ENCODE measurements at places on chromosomes 11 and 22.

DNA sequence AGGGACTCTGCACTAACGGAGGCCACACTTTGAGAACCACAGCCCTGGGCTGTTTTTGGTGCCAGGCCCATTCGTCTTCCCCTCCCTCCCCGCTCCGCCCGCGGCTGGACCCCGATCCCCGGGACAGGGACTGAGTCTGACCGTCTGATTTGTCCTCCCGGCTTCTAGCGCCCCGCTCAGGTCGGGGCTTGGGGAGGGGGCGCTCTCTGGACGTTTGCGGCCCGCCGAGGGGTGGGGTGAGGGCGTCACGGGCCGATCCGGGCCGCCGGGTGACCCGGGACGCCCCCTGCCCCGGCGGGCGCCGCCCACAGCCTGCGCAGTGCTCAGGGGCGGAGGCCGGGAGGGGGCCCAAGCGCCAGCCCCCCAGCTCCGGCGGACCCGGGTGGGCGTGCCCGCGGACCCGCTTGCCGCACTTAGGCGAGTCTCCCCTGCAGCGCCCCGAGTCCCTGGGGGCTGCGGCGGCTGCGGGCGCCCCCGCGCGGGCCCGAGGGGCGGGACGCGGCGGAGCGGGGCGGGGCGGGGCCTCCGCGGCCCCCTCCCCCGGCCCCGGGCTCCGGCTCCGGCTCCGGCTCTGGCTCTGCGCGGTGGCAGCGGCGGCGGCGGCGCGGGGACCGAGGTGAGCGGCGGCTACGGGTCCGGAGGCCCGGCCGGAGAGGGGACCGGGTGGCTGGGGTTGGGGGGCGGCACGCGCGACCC lies 33.7 kb upstream of the PRR5 start:
- no peak for DNase-seq

DNA sequence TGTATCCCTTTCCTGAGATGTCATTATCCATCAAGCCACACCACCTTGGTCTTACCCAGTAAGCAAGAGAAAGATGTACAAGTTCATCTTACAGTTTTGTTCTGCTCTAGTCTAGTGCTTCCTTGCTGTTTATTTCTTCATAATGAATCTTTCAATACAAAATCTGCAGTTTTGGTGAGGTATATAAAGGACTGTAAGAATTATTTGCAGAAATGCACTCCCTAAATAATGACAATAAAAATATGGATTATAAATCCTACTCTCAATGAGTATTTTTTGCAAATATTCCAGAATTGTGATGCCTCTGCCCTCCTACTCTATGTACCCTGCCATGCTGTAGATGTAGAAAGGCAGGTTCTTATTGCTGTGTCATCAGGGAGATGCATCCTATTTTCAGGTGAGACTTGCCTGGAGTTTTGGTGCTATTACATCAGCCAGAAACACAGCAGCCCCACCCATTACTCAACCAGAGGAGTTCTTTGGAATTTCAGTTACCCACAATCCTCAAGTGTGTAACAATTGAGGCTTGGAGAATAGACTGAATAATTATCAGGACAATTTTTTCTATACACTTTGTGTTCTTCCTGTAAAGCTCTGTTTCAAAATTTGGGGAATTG lies at the start of gene OR10S1:
Gene OR10S1, minus strand, starts transcription at position 51 of the 617 bp plus-strand sequence. CDS start 117 bp downstream, outside the sequence.
- DNase-seq, result no peak

GRCh38 chr11:86274503-86274902 lies 27.5 kb upstream of the HIKESHI start:
- DNase-seq, result no peak

DNA sequence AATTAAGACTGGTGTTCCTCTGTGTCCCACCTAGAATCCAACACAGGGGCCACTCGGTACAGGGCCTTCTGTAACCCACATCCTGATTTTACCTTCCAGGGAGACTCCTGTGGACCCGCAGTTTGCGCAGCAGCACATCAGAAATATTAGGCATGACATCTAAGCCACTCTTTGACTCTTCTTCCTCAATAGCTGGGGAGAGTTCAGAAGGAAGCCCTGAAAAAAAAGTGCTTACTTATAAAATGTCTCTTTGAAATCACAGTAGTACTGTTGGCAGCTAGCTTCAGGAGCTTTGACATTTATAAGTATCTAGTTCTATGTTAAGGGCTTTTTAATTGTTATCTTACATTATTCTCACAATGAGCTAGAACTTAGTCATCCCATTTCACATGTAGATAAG lies 41.2 kb upstream of the LYVE1 start:
- no peak for DNase-seq

GRCh38 chr11:113397212-113397611 lies 9.6 kb downstream of the ANKK1 start:
- DNase-seq, result no peak

DNA sequence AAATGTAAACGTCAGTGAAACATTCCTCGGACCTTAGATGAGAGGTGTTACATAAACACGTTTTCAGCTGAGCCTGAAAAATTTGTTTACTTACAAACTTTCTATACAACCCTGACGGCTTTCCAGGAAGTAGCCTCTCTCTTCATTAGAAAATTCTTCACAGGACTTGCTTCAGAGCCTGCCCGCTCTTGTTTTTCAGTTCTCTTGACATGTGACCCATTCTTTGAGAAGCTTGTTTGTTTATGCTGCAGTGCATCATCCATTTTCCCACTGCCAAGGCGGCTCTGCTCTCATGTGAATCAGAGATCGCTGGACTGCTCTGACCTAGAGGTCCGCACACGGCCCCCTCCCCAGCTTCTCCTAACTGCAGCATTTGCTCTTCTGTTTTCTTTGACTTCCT lies 47.9 kb upstream of the ARHGAP42 start:
- no peak for DNase-seq

DNA sequence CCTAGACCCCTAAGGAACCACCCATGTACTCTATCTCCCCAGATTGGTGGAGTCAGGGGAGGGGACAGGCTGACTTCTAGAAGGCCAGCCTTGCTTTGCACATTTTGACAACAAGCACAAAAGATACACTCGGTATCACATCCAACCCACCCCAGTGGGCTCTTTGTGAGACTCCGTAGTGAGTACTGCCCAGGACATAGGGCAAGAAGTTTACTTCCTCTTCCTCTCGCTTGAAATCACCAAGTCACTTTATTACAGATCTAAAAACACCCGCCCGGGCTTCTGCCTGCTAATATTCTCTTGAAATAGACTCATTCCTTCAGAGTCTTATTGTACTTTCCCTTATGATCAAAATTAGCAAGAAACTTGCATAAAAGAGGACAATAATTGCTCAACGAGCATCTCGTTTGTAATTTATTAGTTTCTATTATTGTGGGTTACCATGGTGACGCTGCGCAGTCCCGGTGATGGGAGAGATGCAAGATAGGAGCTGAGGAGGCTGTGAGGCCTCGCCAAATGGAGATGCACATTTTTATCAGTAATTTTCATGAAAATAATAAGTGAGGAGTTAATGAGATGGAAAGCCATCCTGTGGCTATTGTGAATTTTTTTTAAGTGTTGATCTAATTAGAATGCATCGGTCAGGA lies 96.9 kb downstream of the FEZ1 start:
- DNase-seq, result no peak

DNA sequence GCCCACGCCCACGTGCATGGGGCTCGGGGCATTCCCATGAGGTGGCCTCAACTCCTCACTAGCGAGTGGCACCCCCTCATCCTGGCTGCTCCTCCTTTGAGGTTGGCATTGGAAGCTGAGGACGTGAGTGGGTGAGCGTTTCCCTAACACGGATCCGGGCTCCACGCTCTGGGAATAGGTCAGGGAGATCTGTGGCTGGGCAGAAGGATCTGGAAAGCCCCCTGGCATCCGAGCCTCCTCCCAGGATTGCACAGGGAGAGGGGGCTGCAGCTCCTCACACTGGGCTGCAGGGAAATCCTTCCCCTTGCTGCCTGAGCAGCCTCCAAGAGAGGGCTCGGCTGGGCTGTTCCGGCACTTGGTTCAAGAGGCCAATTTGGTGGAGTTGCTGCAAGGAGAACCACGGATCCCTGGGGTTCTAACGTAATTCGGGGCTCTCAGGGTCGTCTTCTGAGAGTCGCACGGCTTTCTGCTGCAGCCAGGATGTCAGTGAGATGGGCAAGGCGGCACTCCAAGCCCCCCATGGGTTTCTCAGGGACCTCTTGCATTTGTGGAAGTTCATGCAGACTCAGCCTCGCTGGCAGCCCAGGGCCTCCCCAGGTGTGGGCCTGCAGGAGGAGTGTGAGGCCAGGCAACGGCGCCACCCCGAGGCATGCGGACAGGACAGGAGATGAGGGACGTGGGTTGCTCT lies 1119.0 kb downstream of the BRD1 start:
- no peak for DNase-seq
